ENCODE measurements at places on chromosomes 2 and 18.

- no peak for DNase-seq
These were observed 151.8 kb downstream of the IRS1 start for GRCh38 chr2:226647621-226648518.

- DNase-seq, result no peak
These were observed 114.3 kb downstream of the SPP2 start for GRCh38 chr2:234164493-234165413.

- no peak for DNase-seq
These were observed 7.8 kb downstream of the ITGA4 start for GRCh38 chr2:181464966-181465365.

GRCh38 chr2:117686699-117687098 lies 127.8 kb upstream of the DDX18 start:
- DNase-seq, result no peak

DNA sequence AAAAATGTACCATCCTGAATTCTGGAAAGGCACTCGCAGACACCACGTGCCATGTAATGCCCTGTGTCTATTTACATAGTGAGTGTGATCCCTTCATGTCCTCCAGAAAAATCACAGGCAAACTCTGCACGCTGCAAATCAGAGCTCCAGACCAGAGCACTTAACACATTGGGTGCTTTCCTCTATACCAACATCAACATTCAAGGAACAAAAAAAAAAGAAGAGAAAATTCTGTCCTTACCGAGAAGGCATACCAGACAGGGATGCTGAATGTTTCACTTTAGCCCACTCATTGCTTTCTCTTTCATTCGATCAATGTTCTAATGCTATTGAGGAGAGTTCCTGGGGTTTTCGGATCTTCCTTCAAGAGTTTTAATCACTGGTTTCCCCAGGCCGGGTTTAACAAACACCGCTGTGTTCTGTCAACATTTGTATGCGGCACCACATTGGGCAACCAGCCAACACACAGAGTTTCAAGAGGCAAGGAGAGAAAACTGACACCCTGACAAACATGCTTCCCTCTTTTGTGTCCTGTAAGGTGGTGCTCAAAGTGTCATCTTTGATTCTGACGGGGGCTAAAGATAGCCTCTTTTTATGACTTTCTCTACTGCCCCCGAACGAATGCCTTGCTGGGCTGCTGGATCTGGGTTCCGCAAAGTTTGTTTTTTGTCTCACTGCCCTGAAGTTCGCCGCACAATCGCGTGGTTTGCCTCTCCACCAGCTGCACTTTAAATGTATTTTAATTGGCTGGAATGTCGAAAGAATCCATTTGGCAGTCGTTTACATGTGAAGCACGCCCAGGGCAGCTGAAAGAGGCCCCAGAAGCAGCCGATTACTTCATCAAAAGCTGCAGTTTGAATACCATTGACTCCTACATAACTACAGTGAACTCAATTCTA lies 106.4 kb upstream of the NCKAP5 start:
- DNase-seq, result peak; percentile 19

DNA sequence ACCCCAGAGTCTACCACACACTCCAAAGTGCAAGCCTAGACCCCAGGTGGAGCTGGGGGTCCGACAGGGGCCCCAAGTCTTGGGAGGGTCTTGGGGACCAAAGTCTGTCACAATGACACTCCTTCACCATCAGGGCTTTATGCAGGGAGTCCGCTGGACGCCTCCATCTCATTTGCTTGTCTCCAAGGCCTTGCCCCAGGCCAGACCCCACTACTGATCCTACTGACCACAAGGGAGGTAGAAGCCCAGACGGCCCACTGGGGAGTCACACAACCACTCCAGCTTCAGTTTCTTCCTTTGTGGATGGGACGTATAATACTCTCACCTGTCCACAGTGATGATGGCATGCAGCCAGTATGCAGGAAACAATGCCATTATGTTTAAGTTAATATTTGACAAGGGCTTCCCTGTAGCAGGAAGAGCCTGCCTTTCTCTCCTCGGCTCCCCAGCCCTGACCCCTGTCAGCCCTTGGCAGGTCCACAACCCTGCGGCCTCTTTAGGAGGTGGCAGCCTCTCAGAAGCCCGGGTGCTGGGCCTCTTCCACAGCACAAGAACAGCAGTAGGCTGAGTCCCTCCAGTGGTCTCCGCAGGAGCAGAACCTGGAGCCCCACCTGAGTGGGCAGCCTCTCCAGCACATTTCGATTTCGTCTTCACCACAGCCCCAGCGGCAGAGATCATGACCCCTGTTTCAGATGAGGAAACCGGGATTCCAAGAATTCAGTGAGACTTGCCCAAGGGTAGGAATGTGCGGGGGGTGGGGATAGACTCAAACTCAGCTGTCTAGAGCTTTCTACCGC lies 6.5 kb downstream of the BIN1 start:
- DNase-seq, result peak; percentile 77
